ENCODE measurements at places on chromosomes 1 and 21.

GRCh38 chr1:117098287-117098890, 23.2 kb downstream of the TRIM45 start:
- no peak for DNase-seq

- DNase-seq, result no peak
Measured at GRCh38 chr1:226428791-226429461, 21.0 kb upstream of the PARP1 start.

GRCh38 chr1:229987953-229988352, 79.1 kb upstream of the GALNT2 start:
- DNase-seq, result no peak

GRCh38 chr1:101283443-101283842, 46.6 kb downstream of the S1PR1 start:
- DNase-seq, result no peak

GRCh38 chr1:157878059-157878458, 36.5 kb upstream of the CD5L start:
- peak; percentile 42 for DNase-seq

DNA sequence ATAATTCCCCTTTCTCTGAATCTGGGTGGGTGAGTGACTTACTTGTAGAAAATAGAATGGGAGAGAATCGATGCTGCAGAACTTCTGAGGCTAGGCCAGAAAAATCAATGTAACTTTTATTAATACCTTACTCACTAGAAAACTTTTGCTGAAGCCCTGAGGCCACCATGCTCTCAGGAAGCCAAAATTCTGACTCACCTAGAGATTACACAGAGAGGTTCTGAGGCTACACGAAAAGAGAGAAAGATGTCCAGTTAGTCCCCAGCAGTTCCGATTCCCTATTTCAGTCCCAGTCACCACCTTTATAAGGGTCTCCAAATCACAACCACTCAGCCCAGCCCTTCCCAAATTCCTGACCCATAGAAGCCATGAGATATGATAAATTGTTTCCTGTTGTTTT, 135.2 kb downstream of the NTPCR start:
- DNase-seq, result no peak
